Skin of body (tissue), 3 donors: ENCODE measurements at places on chromosomes 12 and 14. TPM values are rescaled to one million over a fixed set of nuclear protein-coding genes. Genes with fewer than 3 reads are reported as not detected.

The LPAR5 gene
- 1.7 TPM for total RNA-seq

The DNAH10 gene
- 0.99 TPM for total RNA-seq

The KRT83 gene
- total RNA-seq: 18.8 TPM

The DTX1 gene
- total RNA-seq: 9.0 TPM

The RIMBP2 gene
- 5.8 TPM for total RNA-seq

The CLEC1B gene
- 0.39 TPM for total RNA-seq

The TNFAIP2 gene
- 41.3 TPM for total RNA-seq

The CPM gene
- 20.5 TPM for total RNA-seq

The SLC35F4 gene
- 0.10 TPM for total RNA-seq

The MSI1 gene
- 0.99 TPM for total RNA-seq

The KRT6A gene
- 333 TPM for total RNA-seq

The TEAD4 gene
- 5.2 TPM for total RNA-seq

The DDX54 gene
- total RNA-seq: 15.4 TPM

The ADAM21 gene
- 0.10 TPM for total RNA-seq

The CACNA1C gene
- 4.3 TPM for total RNA-seq

The SMCO3 gene
- 0.39 TPM for total RNA-seq

The CCDC184 gene
- 0.30 TPM for total RNA-seq

The SLC35E3 gene
- 3.4 TPM for total RNA-seq

The ADAM20 gene
- total RNA-seq: 2.8 TPM

The NGB gene
- total RNA-seq: not detected

The SYT1 gene
- 0.99 TPM for total RNA-seq

The INSM2 gene
- not detected for total RNA-seq

The B3GNT4 gene
- total RNA-seq: 0.59 TPM

The GPR162 gene
- total RNA-seq: 4.9 TPM

The FGFR1OP2 gene
- 55.8 TPM for total RNA-seq

The RITA1 gene
- 5.3 TPM for total RNA-seq

The BCL11B gene
- 17.6 TPM for total RNA-seq

The COQ5 gene
- 30.5 TPM for total RNA-seq

The LRCOL1 gene
- total RNA-seq: not detected

The TMTC1 gene
- total RNA-seq: 21.9 TPM

The DEPDC4 gene
- total RNA-seq: 1.9 TPM

The STAC3 gene
- 20.2 TPM for total RNA-seq

The PIANP gene
- 0.10 TPM for total RNA-seq

The PTPN6 gene
- 12.6 TPM for total RNA-seq

The LLPH gene
- total RNA-seq: 4.0 TPM

The SLC22A17 gene
- 13.1 TPM for total RNA-seq

The POLE gene
- total RNA-seq: 68.9 TPM

The IPO8 gene
- total RNA-seq: 35.7 TPM

The ACOT6 gene
- total RNA-seq: not detected

The BAZ2A gene
- 57.0 TPM for total RNA-seq

The GALNT8 gene
- total RNA-seq: 2.7 TPM

The RACGAP1 gene
- total RNA-seq: 32.4 TPM

The KLRB1 gene
- 0.79 TPM for total RNA-seq

The ST8SIA1 gene
- 6.0 TPM for total RNA-seq

The RPS6KL1 gene
- total RNA-seq: 0.99 TPM

The SLC11A2 gene
- total RNA-seq: 56.3 TPM

The RFX4 gene
- not detected for total RNA-seq

The C12orf50 gene
- total RNA-seq: not detected

The KRAS gene
- total RNA-seq: 16.9 TPM

The KIF26A gene
- total RNA-seq: 8.1 TPM

The CLEC4C gene
- total RNA-seq: 0.30 TPM

The LRRC43 gene
- not detected for total RNA-seq

The TOMM20L gene
- not detected for total RNA-seq

The NAA25 gene
- total RNA-seq: 35.6 TPM

The TAS2R42 gene
- total RNA-seq: not detected

The TAPBPL gene
- total RNA-seq: 8.3 TPM

The EIF2S1 gene
- total RNA-seq: 108 TPM

The REP15 gene
- 0.79 TPM for total RNA-seq

The TMPRSS12 gene
- total RNA-seq: not detected

The LALBA gene
- total RNA-seq: not detected
